ENCODE measurements at places on chromosomes 16 and 17.

DNA sequence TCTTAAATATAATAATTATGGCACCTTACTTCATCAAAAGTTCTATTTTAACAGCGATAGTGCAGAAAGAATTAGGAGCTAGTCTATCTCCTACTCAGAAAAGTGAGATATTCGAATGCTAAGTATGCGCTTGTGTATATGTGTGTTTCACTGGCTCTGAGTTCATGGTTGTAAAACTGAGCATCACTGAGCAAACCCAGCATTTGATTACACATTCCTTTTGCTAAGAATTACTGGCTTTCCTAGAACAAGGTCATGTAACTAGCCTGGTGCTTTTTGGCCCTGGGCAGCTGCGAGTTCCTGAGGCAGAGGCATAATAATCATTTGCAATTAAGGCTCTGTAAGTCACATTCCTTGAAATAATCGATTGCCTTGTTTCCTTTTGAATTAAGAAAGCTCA is 157.2 kb downstream of the SNX29 start:
- no peak for DNase-seq

- DNase-seq: no peak
These were observed 29.4 kb downstream of the TANC2 start for GRCh38 chr17:62995377-62995885.

DNA sequence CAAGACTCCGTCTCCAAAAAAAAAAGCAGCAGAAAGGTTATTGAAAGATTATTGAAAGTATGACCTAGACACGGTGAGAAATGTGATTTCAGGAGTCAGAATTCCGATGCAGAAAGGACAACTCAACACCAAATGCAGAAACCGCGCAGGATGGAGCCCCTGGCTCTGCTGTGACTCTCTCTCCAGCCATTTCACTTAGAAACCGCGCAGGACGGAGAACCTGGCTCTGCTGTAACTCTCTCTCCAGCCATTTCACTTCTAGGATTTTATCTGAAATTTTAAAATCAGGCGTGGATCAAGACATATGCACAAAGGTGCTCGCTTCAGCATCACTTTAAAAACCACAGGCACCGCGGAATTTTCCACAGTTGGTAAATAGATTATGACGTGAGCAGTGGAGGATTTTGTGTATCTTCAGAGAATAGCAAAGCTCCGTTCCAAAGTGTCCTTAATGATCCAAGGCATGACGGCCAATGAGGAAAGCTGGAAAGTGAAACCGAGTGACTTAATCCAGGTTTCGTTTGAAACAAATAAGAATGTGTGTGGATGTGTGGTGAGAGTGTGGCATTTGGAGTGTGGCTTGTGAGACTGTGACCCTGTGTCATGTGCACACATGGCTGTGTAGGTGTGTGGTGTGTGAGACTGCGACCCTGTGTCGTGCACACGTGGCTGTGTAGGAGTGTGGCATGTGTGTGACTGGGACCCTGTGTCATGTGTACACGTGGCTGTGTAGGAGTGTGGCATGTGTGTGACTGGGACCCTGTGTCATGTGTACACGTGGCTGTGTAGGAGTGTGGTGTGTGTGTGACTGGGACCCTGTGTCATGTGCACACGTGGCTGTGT is 9.5 kb downstream of the UTS2R start:
- DNase-seq: peak; percentile 28

GRCh38 chr17:17668775-17669579 is 12.3 kb upstream of the RAI1 start:
- DNase-seq: no peak

Data from stromal cell of bone marrow (primary cell).